ENCODE measurements at places on chromosomes 12 and 14.
A peak's percentile ranks its signal among the peaks of the same experiment; 100 is the strongest.

- DNase-seq = no peak
Observed at GRCh38 chr12:116545936-116546335, 13.2 kb upstream of the MAP1LC3B2 start.

DNA sequence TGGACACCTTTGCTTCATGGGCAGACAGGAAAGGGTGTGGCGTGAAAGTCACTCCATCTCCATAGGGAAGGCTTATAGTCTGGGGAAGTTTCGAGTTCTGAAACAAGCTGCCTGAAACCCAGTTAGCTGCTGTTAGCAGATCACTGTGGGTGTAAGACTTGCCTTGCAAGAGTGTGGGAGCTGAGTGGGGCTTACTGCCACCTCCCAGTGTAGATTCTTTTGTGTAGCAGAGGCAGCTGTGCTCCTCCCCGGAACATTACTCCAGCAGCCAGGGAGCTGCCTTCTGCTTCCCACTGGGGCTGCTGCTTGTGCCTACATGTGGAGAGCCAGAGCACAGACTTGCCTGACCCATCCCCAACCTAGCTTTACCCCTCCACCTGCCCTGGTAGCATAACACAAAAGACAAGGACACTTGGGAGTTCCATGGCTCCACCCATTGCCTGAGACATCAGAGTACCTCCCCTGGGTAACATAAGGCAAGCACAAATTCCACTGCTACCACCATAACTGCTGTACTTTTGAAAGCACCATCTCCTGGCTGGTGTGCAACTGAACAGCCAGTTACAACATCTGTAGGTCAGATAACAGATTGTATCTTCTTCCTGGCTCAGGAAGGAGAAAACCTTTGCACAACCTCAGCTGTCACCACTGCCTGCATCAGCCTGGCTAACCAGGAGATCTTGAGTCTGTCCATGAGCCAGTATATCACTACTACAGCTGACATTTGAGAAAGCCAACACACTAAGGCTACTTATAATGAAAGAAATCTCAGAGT is 69.5 kb downstream of the ADAMTS20 start:
- no peak for DNase-seq

- no peak for DNase-seq
Observed at GRCh38 chr12:51323317-51323960, 535 bp downstream of the BIN2 start.

DNA sequence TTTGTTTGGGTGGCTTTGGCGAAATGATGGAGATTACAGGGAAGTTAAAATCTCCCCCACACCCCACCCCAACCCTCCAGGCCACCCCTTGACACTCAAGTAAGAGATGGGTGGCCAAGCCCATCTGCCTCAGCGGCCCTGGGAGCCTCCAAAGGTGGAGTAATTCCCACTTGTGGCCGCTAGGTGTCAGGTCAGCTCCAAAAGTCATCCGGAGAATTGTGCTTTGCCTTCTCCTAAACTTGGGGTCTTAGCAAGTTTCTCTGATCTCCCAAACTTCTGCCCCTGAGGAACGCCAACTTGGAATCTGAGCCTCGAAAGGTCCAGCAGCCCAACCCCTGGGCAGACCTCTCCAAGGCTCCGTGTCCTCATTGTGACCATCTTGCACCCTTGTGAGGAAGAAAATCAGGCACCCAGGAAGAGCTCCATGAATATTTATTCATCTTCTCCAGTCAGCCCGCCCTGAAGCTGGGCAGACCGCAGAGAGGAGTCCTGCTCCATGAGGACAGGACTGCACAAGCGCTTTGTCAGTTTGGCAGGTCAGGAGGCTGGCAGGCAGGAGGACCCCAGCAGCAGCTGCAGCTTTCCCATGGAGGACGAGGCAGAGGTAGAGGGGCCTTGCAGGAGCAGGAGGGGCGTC is 46.7 kb downstream of the LRRC74A start:
- peak; percentile 44 for DNase-seq

DNA sequence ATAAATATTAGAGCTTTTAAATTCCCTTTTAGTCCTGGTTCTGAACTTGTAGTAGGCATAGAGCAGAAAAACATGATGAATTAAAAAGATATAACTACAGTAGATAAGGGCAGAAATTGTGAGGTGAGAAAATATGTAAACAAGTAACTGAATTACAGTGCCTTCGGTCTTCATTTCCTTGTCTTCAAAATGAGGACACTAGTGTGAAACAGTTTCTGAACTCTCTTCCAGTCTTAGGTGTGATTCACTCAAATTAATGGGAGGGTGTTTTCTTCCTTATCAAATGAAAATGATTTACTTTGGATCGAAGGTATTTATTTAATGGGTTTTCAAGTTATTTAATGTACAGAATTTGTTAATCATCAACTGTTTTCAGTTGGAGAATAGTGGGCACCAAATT is 1.5 kb downstream of the FGD4 start:
- no peak for DNase-seq

GRCh38 chr14:99508896-99509629 is 27.9 kb downstream of the CCNK start:
- no peak for DNase-seq

DNA sequence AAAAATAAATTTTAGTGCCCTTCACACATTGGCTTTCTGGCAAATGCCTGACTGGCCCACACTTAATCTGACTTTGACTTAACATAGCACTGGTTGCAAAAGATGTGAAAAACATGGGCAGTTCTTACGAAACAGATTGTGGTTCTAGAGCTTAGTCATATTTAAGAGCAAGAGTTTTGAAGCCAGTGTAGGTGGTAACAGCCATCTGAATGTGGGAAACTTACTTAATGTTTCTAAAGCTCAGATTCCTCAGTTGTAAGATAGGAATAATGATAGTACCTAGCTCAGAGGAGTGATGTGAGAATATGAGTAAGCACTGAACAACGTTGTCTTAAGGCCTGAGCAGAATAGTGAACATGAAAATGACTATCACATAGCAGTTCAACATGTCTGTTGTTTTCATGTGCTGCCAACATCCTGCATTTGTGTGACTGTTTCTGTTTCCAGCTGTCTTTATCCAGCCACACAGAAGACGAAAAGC is 262.7 kb downstream of the SYT1 start:
- DNase-seq = peak; percentile 90

DNA sequence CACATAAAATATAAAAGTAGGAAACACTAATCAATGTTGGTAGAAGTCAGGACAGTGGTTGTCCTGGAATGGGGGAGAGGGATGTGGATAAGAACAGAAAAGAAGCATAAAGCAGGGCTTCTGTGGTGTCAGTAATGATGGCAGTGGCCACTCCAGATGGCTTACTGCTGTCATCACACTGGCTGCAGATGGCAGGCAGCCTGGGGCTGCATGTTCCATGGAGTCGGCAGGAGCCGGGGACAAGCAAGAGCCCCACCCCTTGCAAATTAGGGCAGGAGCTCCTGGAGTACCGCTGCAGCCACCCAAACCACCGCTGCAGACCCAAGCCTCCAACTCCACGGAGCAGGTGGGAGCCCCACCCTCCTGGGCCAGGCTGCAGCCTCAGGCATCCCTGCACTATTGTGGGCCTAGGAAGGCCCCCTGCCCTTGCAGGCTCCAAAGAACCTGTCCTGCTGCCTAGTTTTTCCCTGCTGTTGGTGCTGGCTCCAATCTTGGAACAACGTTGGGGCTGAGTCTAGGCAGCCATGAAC is 28.8 kb upstream of the SLC5A8 start:
- DNase-seq = no peak

DNA sequence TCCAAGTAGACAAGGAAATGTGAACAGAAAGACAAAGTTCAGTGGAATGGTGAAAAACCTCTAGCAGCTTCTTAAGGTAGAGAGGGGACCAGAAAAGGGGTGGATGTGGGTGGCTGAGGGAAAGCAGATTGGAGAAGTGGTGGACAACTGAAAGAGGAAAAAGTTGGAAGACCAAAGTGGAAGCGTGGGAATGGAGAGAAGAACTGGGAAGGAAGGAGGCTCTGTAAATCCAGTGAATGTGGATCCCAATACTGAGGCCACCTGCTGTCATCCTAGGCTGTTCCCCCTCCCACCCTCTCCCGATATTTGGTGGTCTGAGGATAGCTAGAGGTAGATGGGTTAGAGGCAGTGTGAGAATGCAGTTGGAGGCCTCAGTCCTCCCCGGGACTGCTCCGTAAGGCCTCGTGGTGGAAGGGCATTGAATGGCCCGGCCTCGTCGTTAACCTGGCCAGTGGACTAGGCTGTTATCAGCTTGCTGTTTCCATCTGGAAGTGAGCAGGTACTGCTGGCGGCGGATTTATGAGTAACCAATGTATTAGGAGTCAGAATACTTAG is 822 bp upstream of the POU6F1 start:
- DNase-seq = no peak

DNA sequence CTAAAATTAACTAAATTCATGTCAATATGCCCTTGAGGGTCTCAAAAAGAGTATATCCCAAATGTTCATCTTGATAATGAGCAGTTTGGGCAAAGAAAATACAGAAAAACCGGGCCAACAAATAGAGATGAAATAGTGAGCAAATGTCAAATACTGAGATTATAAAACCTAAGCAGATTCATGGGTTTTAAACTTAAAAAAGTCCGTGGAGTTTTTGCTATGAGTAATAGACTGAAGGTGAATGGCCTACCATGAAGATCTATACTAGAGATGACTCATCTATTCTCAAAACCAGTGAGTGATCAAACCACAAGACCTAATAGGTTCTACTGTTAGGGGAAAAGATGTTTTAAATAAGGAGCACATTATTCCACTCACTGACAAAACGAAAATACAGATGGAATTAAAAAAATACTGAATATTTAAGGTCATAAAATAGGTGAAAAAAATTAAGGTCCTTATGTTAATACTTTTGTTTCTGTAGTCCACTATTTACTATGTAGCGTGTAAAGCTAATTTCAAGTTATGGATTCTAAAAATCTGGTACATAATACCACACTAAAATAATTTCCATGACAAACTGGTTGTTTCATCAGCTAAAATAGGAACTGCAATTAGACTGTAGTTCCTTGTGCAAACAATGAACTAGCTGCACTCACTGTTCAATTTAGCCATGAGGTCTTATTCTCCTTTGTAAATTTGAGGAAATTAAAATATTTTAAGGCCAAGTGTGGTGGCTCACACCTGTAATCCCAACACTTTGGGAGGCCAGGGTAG is 5.0 kb downstream of the HNRNPC start:
- DNase-seq = peak; percentile 92

DNA sequence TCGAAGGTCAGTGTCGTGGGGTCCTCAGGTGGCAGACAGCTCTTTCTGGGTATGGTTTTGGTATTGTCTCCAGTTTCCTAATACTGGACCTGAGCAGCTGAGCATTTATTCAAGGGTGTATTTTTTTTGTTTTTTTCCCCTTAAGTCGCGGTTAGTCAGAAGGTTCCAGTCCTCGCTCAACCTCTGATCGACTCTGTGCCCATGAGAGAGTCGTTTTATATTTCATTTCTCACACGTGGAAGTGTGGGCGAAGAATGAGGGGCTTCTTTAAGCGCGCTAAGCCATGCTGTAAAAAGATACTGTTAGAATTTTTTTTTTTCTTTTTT is 499 bp downstream of the MIPOL1 start:
- no peak for DNase-seq

GRCh38 chr14:100871234-100872186 is 32.0 kb downstream of the RTL1 start:
- peak; percentile 69 for DNase-seq

- no peak for DNase-seq
Observed at GRCh38 chr14:36665887-36666415, 4.3 kb downstream of the PAX9 start.

DNA sequence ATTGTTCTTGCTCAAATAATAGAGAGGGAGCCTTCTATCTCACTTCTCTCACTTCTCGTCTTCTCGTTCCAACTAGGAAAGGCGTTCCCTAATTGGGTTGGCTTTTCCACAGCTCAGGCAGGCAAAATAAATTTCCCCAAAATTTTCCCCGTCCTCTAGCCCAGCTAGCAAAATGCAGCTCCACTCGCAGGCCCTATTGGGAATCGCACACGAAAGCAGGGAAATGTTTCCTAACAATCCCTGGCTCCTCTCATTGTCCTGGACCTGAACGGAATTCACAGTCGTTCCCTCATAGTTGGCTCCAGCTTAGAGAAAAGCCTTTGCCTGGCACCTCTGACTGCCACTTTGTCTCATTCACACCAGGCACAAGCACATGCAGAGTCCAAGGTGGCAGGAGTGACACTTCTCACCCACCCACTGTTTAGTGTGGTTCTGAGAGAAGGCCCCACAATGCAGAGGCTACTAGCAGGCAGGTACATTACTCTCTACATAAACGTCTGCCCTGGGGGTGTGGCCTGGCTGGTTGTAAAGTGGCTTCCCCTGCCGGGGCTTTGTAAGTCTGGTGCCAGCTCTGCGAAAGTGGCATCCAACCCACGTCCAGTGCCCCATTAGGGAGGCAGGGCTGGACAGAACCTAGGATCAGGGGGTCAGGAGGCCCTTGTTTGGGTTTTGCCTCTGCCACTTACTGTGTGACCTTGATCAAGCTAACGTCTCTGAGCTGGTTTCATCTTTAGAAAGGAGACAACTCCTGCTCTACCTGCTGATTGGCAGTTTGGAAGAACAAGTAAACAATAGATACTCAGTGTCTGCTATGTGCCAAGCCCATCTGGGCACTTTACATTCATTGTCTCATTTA is 4.2 kb downstream of the SERPINA10 start:
- no peak for DNase-seq

- no peak for DNase-seq
Observed at GRCh38 chr14:32471181-32471580, 142.1 kb downstream of the AKAP6 start.

DNA sequence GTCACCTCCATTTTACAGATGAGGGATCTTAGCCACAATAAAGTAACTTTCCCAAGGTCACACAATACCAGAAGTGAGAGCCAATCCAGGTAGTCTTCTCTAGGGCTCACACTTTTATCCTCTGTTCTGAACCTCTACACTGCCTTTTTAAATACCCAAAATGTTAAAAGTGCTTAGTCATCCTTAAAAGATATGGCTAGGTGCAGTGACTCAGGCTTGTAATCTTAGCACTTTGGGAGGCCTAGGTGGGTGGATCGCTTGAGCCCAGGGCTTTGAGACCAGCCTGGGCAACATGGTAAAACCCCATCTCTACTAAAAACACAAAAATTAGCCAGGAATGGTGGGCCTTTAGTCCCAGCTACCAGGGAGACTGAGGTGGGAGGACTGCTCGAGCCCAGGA is 104.1 kb upstream of the PPP4R3A start:
- DNase-seq = peak; percentile 20

GRCh38 chr12:72242946-72243345 is 29.2 kb upstream of the TRHDE start:
- DNase-seq = no peak

- peak; percentile 2 for DNase-seq
Observed at GRCh38 chr12:29957835-29958234, 174.1 kb upstream of the TMTC1 start.

Data from fibroblast of mammary gland (primary cell).